Testis (tissue), 5 donors: ENCODE measurements at places on chromosomes 2 and 18.
A peak's percentile ranks its signal among the peaks of the same experiment; 100 is the strongest.

- no peak for DNase-seq
Observed at GRCh38 chr2:191499874-191500565, 177.9 kb upstream of the NABP1 start.

- no peak for DNase-seq
Observed at GRCh38 chr2:158828378-158829164, 33.5 kb downstream of the DAPL1 start.

GRCh38 chr2:230520875-230521155 lies 104.8 kb downstream of the SP100 start:
- DNase-seq = no peak

DNA sequence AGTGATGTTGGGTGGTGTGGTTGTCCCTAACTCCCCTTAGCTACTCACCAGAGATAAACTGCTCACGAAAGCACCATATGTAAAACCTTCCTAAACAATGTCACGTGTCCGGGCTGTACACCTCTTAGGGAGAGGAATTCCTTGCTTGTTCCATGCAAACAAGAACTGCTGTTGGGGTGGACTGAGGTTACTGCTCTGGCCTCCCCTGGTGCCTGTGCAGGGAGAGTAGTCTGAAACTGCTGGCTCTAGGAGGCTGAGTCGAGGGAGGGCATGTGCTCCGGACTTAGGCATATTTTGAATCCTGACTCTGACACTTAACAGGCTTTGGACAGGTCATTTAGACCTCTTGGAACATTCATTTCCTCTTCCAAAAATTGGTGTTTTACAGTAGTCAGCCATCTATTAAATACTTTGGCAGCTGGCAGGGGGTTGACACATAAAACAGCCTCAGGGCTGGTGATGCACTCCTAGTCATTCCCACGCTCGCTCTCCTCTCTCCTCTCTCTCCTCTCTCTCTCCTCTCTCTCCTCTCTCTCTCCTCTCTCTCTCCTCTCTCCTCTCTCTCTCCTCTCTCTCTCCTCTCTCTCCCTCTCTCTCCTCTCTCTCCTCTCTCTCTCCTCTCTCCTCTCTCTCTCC lies 10.6 kb downstream of the THNSL2 start:
- DNase-seq = no peak

DNA sequence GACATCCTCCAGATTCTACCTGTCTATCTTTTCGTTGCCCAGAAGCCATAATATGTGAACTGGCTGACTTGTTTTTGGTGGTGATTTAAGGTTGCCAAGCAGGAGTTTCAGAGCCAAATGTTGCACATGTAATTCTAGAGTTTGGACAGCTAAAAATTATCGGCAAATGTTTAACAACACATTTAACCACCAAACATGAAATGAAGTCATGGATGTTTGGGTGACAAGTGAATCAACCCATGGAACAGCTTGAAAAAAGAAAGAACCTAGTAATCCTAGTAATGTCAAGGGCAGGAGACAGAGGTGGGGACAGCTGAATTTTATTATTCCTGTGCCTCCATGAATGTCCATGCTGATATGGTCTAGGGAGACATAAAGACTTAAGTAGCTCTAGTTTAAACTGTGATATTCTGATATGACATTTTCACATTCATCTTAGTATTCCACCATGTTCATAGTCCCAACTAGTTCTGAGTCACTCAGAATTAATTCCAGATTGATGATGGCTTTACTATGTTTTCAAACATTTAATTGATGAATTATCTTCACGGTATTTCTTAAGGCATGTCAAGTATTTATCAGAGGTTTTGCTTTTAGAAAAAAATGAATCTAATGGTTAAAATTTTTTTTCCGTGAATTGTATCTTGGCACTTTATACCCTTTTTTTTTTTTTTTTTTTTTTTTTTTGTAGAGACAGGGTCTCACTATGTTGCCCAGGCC lies 101.7 kb downstream of the SOCS6 start:
- no peak for DNase-seq

GRCh38 chr2:55163274-55163721 lies 68.8 kb downstream of the CLHC1 start:
- DNase-seq = peak; percentile 23

DNA sequence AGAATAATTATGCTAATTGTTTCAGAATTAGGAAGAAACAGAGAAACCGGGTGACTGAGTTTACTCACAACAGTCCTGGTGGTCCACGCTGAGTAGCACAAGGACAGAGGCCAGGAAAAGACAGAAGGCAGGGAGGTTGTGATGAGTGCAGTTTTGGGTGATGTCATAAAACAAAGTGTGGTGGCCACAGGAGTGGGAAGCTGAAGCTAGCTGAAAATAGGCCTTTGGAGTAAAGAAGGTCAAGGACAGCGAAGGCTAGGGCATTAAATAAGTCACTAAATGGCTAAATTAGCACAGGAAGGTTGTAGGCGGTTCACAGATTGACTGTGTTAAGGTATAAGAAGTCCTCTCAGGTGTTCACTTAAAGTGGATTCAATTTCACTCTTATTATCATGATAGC lies 120.9 kb upstream of the TTN start:
- no peak for DNase-seq

DNA sequence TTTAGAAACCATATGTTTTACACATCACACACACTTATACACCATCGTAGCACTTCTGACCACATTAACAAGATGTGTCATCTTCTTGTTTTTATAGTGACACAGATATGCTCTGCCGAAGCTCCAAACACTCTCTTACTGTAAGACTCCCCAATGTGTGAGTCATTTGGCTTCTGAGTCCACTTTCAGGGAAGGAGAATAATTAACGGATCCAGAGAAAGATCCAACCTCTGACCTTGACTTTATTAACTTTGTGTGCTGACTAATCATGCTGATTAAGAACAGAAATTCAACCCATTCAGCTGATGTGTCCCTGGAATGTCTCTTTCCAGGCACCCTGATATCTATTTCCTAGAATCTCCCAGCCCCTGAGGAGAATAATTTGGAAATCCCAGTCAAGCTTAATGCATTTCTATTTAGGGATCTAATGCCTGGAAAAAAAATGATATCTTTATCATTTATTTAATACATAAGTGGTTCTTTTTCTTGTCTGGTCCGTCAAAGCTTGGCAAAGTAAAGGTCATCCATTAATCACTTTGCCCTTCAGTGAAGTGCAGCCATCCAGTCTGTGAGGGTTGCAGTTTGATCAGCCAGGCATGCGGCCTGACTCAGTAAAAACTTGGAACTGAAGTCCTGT lies 615.8 kb upstream of the SYT4 start:
- no peak for DNase-seq

- DNase-seq = no peak
Observed at GRCh38 chr2:106037932-106038331, 156.2 kb downstream of the UXS1 start.

DNA sequence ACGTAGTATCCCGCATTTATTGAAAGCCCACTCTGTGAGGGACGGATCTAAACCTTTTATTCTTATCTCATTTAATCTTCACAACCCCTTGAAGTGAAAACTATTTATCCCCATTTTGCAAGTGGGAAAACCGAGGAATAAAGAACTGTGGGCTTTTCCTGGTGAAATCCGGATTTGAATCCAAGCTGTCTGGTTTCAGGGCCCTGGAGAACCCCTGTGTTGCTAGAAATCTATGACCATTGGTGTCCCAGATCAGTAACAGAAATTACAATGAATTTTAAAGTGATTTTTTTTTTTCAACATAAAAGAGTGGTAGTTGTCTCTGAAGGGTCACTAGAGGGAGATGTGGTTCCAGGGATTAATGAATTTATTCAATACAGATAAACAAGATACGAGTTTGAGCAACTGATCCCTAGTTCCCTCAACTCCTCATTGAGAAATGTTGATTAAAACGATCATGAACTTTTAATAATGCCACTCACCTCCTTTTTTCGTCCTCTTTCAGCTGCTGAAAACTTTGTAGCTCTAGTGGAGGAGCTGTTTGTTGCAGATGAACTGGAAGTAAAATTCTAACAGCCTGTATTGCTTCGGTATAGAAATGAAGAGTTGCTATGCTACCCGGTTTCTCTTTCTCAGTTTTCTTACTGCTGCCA lies 940 bp downstream of the XRCC5 start:
- DNase-seq = no peak

DNA sequence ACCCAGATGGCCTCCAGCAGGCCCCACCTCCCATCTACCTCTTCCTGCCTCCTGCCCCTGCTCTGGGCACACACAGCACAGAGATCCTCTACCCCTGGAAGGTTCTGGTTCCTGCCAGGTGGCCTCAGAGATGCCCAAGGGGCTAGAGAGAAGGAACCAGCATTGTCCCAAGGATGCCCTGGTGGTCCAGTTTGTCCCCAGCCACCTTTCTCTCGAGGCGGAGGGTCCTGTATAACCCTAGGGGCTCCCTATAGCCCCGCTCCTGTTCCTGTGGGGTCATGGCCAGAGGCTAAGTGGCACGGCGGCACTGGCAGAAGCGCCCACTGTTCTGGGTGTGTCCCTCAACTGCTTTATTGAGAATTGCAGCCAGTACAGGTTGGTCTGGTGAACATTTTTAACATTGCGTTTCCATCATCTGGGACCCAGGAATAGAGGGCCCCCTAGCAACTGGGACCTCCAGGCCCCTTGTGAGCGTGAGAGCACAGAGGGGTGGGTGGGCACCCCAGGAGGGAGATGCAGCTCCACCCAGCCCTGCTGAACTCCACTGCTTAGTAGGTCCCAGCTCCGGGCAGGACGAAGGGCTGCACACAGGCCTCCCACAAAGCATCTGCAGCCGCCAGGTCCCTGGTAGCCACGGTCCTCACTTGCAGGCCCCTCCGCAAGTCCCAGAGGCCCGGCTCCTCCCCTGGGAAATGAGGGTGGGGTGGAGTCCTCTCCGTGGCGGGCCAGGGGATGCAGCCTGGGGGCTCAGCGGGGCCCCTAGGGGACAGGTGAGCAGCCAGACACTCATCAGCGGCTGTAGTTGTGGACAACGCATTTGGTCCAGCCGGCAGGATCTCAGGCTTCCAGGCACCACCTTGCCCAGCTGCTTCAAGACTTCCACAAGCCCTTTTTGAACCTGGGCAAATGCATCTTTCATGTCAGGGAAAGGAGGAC lies 33.1 kb downstream of the GPC1 start:
- DNase-seq = peak; percentile 28

- no peak for DNase-seq
Observed at GRCh38 chr2:33377048-33377447, 99.4 kb upstream of the RASGRP3 start.

DNA sequence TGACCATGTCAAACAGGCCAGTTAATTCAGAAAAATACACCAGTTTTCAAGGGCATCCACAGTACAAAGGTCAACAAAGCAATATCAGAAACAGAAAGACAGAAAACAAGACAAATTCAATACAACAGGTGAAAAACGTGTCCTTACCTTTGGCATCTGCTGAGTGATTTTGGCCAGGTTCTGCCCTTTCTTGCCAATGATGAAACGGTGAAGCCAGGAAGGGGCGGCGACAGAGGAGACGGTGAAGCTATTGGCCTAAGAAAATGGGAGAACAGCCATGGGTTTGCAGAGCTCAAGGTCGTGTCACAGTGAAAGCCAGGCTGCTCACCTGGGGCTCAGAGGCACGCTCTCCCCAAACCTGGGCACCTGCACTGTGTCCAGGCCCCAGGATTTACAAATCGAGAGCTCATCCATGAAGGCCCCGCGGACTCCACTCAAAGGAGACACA lies 60.5 kb downstream of the HDLBP start:
- DNase-seq = no peak

DNA sequence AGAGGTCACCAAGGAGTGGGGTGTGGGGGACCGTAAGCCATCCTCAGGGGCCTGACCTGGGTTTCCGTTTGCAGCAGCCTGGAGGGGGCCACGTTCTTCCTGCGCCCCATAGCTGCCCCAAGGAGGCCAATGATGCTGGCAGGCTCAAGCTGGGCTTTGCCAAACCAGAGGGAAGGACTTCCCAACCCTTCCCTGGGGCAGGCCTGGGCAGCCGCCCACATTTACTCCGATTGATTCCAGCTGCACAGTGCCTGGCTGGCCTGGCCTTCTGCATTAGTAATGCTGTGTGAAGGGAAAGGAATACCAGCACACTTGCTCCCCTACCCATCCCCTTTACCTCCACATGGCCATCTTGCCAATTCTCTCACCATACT lies 360.6 kb upstream of the SLC14A2 start:
- DNase-seq = no peak

DNA sequence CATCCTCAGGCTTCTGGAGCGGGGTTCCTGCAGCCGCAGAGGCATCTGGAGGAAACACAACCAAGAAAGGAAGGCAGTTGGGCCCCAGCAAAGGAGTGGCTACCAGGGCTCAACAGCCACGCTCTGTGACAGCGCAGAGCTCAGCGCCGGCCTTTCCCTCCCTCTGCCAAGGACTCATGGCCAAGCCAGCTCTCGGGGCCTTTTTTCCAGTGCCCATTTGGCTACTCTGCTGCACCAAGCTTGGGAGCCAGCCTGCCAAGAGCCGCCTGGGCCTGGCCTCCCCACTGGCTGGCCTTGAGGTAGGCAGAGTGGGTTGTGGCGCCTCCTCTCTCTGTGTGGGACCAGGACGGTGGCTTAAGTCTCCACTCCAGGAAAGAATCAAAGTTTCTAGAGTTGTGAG lies 7.2 kb upstream of the CCDC74A start:
- no peak for DNase-seq

DNA sequence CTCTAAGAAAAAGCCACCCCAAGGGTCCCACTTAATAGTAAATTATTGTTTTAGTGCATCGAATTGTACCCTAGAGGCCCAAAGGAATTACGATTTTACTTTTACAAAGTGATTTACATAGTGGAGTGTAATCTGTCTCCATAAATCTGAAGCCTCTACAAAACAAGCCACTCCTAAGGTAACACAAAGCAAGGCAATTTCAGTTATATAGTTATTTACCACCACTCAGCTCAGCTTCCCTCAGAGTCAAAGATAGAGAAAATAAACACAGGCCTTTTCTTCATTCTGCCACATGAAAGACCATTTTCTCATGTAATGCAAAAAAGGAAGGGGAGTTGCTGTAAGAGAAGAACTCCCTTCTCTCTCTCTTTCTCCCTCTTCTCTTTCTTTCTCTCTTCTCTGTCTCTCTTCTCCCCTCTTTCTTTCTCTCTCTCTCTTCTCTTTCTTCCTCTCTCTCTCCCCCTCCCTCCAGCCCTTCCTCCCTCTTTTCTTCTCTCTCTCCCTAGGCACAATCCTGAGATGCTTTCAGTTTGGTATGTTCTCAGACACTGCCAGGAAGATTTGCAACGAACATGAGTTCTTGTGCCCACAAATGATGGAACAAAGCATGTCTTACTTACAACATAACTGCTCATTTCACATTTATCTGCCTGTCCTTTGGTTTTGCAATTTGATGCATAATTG lies 264.5 kb downstream of the BCL2 start:
- DNase-seq = no peak

GRCh38 chr2:164721430-164721829 lies 100.1 kb upstream of the GRB14 start:
- no peak for DNase-seq
